Renal pelvis (tissue), 12 donors: ENCODE measurements at places on chromosomes 12 and 14. TPM values are rescaled to one million over a fixed set of nuclear protein-coding genes. Genes with fewer than 3 reads are reported as not detected.

PGF gene
- 11.4 TPM for polyA plus RNA-seq

SMOC1 gene
- 2.2 TPM for polyA plus RNA-seq

BTBD7 gene
- polyA plus RNA-seq, result 58.5 TPM

ACOT6 gene
- 0.19 TPM for polyA plus RNA-seq

DEPDC4 gene
- 6.4 TPM for polyA plus RNA-seq

ANP32D gene
- not detected for polyA plus RNA-seq

CMKLR1 gene
- polyA plus RNA-seq, result 5.8 TPM

MFAP5 gene
- 0.10 TPM for polyA plus RNA-seq

CRY1 gene
- 28.7 TPM for polyA plus RNA-seq

SOAT2 gene
- 3.0 TPM for polyA plus RNA-seq

WIF1 gene
- 2.2 TPM for polyA plus RNA-seq

INHBC gene
- 0.26 TPM for polyA plus RNA-seq

NEDD1 gene
- 30.0 TPM for polyA plus RNA-seq

CYP46A1 gene
- 1.7 TPM for polyA plus RNA-seq

RASSF9 gene
- polyA plus RNA-seq, result 11.8 TPM

CLEC4D gene
- 0.16 TPM for polyA plus RNA-seq

KRT77 gene
- polyA plus RNA-seq, result not detected
